ENCODE measurements at places on chromosomes 2 and 18. TPM values are rescaled to one million over a fixed set of nuclear protein-coding genes. Genes with fewer than 3 reads are reported as not detected.

DNA sequence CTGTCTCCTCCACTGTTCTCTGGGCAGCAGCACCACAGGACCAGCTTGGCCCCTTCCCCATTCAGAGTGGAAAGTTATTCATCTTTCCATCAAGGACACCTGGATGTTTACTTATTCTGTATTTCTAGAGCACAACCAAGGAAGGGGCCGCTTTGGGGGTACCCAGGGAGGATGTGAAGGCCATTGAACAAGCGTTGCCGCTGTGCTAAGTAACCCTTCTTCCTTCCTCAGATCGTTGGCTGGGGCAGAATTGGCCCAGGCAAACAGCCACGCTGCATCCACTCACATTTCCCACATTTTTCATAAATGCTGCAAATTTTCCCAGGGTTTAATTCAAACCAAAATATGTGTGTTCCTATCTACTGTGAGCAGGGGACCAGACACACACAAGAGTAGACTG lies 76.2 kb upstream of the NPAS2 start:
- no peaks in the 10 kb centered on the region for H3K4me1 ChIP-seq
- no peak overlapping the region for H3K4me3 ChIP-seq
- H3K27ac ChIP-seq: no peak overlapping the region
- no peak for DNase-seq
- H3K36me3 ChIP-seq: no peaks in the 10 kb centered on the region

GRCh38 chr2:84963692-84964405 lies 7.1 kb upstream of the KCMF1 start:
- no peaks in the 10 kb centered on the region for H3K27me3 ChIP-seq
- H3K27ac ChIP-seq: no peak overlapping the region
- no peak for DNase-seq
- H3K36me3 ChIP-seq: peaks cover 2% of the 10 kb centered on the region

GRCh38 chr2:86037795-86038192 lies 67.9 kb downstream of the POLR1A start:
- H3K4me3 ChIP-seq: no peak overlapping the region
- H3K4me1 ChIP-seq: peaks cover 54% of the 10 kb centered on the region
- peak overlapping the region; percentile 98 for H3K27ac ChIP-seq
- peak; percentile 25 for DNase-seq

- H3K27me3 ChIP-seq: no peaks in the 10 kb centered on the region
- H3K4me3 ChIP-seq: no peak overlapping the region
- H3K27ac ChIP-seq: no peak overlapping the region
- no peaks in the 10 kb centered on the region for H3K4me1 ChIP-seq
- no peaks in the 10 kb centered on the region for H3K36me3 ChIP-seq
These were observed 57.6 kb downstream of the SESTD1 start for GRCh38 chr2:179207047-179207446.

- H3K4me1 ChIP-seq: peaks cover 17% of the 10 kb centered on the region
- no peak overlapping the region for H3K27ac ChIP-seq
- no peak overlapping the region for H3K4me3 ChIP-seq
- no peaks in the 10 kb centered on the region for H3K27me3 ChIP-seq
These were observed 54.7 kb upstream of the ID2 start for GRCh38 chr2:8627019-8627691.

DNA sequence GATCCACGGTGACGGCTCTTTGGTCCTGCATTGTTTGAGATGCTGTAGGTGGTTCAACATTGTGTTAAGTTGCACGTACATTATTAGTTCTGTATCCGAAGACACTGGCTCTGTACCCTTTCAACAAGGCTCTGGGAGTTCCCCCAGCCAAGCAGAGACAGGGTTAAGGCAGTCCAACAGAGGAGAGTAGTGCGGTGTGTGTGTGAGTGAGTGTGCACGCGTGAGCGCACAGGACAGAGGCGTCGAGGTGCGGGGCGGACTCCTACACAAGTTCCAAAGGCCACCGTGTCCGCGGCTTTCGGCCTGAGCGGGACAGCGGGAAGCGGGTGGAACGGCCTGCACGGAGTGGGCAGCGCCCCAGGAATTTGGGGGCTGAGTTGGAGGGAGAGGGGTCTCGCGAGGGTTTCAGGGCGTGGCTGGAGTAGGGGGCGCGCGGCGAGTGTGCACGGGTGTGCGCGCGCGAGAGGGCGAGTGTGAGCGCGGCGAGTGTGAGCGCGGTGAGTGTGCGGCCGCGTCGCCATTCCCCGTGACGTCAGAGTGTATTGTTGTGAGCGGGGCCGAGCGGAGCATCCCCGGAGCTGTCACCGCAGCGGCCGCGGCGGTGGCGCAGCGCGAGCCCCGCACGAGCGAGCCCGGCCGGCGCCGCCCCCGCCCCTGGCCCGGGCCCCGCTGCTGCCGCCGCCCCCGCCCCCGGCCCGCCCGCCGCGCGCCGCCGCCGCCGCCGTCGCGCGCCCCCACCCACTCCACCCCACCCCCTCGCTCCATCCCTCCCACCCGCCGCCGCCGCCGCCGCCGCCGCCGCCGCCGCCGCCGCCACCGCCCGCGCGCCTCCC lies at the start of gene ASXL3:
ASXL3 (plus strand) TSS at position 535 of the 833 bp plus-strand sequence. CDS start 413 bp downstream, outside the sequence.
- H3K27ac ChIP-seq: no peak within 1 kb of the TSS
- no peaks in the 10 kb centered on the region for H3K27me3 ChIP-seq
- peaks cover 14% of the 10 kb centered on the region for H3K4me1 ChIP-seq
- peak within 1 kb of the TSS; percentile 23 for H3K4me3 ChIP-seq
- peak; percentile 11 for DNase-seq
- H3K36me3 ChIP-seq: no peaks in the 10 kb centered on the region

DNA sequence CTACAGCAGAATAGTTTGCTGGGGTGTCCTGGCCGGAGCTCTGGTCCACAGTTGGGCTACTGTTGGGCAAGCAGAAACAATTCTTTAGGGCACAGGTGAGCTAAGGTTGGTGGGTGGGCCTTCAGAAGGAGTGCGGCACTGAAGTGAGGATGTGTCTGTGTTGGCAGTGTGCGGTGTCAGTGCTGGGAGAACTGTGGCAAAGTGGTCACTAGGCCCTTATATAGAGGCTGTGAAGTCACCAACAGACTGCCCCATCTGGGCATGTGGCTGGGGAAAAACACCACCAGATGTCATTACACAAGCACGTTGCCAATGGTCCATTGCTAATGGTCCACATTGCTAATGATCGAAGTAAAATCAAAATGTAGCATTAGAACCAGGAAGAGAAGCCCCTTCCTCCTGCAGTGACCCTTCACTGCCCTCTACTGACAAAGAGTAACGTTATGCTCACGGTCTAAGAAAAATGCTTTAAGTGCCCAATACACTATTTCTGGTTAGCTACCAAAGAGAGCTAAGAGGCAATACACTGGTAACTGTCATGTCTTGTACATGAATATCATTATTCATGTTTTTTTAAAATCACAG lies 21.3 kb downstream of the SCN1A start:
- no peaks in the 10 kb centered on the region for H3K4me1 ChIP-seq
- no peak overlapping the region for H3K27ac ChIP-seq
- H3K4me3 ChIP-seq: no peak overlapping the region
- no peaks in the 10 kb centered on the region for H3K36me3 ChIP-seq
- peak; percentile 7 for DNase-seq
- H3K27me3 ChIP-seq: no peaks in the 10 kb centered on the region

DNA sequence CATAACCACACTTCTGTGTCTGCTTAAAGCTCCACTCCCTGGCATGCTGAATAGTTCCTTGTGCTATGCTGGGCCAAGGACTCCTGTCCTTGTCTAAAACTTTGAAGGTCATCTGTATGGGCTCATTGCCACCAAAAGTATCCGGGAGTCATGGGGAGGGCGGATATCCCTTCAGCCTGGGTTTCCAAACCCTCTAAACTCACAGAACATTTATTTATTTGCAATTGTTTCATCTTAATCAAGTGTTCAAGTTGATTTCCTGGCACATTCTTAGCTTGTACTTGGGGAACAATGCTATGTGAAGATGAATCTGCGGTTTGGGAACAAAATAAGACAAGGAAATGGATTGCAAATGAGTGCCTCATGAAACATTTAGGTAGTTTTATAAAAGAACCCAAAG lies 1.8 kb downstream of the NOSTRIN start:
- H3K4me1 ChIP-seq: no peaks in the 10 kb centered on the region
- no peaks in the 10 kb centered on the region for H3K36me3 ChIP-seq
- no peak for DNase-seq
- no peak overlapping the region for H3K27ac ChIP-seq
- no peaks in the 10 kb centered on the region for H3K27me3 ChIP-seq

GRCh38 chr2:101729521-101730190 lies 32.1 kb downstream of the MAP4K4 start:
- H3K27ac ChIP-seq: no peak overlapping the region
- no peaks in the 10 kb centered on the region for H3K27me3 ChIP-seq
- H3K36me3 ChIP-seq: no peaks in the 10 kb centered on the region
- DNase-seq: no peak
- H3K4me3 ChIP-seq: no peak overlapping the region
- H3K4me1 ChIP-seq: peaks cover 91% of the 10 kb centered on the region

GRCh38 chr2:141162314-141162713 lies 968.5 kb downstream of the LRP1B start:
- no peaks in the 10 kb centered on the region for H3K36me3 ChIP-seq
- H3K27me3 ChIP-seq: no peaks in the 10 kb centered on the region
- no peak for DNase-seq

DNA sequence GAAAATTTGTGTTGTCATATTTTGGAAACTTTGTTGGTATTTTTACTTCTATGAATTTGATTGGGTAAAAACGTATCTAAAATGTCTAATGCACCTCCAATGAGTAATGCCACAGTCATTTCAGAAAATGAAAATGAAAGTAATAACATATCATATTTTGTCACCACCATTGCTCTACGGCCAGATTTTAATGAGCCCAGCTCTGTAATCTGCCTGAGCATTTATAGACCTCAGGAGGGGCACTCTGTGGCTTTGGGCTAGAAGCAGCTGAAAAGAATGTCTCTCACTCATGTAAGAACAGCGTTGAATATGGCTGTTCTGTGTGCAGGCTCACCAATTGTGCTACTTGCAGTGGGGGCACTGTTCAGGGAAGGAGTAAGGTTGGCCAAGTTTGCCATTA lies 32.7 kb upstream of the ABCA12 start:
- no peak for DNase-seq
- H3K27me3 ChIP-seq: no peaks in the 10 kb centered on the region
- H3K36me3 ChIP-seq: no peaks in the 10 kb centered on the region
- H3K4me3 ChIP-seq: peak overlapping the region; percentile 41
- no peaks in the 10 kb centered on the region for H3K4me1 ChIP-seq

GRCh38 chr2:202278944-202279343 lies 13.4 kb downstream of the NOP58 start:
- no peak overlapping the region for H3K4me3 ChIP-seq
- DNase-seq: no peak
- no peaks in the 10 kb centered on the region for H3K4me1 ChIP-seq
- no peaks in the 10 kb centered on the region for H3K27me3 ChIP-seq
- H3K27ac ChIP-seq: no peak overlapping the region
- H3K36me3 ChIP-seq: no peaks in the 10 kb centered on the region

DNA sequence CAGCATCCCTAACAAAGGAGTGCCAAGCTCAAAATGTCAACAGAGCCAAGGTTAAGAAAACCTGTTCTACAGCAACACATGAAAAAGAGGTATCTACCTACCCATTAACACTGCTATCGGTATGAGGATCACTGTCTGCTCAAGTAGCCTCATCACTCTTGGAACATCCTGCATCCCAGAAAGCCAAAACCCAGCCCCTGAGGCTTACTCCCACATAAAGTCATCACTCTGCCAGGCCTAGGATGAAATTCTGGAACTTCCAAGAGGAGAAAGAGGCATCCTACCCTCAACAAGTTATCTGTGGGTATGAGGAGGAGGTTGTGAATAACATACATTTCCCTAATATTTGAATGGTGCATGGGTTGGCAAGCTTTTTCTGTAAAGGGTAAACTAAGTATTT lies 25.5 kb downstream of the CDH2 start:
- H3K27ac ChIP-seq: no peak overlapping the region
- DNase-seq: no peak
- no peaks in the 10 kb centered on the region for H3K4me1 ChIP-seq

- DNase-seq: no peak
- no peaks in the 10 kb centered on the region for H3K27me3 ChIP-seq
- H3K4me1 ChIP-seq: no peaks in the 10 kb centered on the region
These were observed 65.3 kb downstream of the PMS1 start for GRCh38 chr2:189849550-189849949.

FBXO41 gene
- 23.7 TPM for total RNA-seq

OST4 gene
- 195 TPM for total RNA-seq

COPS7B gene
- 52.7 TPM for total RNA-seq

APCDD1 gene
- total RNA-seq: 0.46 TPM

CPO gene
- total RNA-seq: not detected

BCS1L gene
- total RNA-seq: 56.1 TPM

TMEM198 gene
- 0.39 TPM for total RNA-seq

HOXD10 gene
- not detected for total RNA-seq

LIMS4 gene
- total RNA-seq: 0.47 TPM

EMX1 gene
- total RNA-seq: not detected

Data from B cell (primary cell).